Activated CD4-positive, alpha-beta memory T cell treated with anti-CD3 and anti-CD28 coated beads for 36 hours (primary cell): ENCODE measurements at places on chromosomes 3 and 15.

DNA sequence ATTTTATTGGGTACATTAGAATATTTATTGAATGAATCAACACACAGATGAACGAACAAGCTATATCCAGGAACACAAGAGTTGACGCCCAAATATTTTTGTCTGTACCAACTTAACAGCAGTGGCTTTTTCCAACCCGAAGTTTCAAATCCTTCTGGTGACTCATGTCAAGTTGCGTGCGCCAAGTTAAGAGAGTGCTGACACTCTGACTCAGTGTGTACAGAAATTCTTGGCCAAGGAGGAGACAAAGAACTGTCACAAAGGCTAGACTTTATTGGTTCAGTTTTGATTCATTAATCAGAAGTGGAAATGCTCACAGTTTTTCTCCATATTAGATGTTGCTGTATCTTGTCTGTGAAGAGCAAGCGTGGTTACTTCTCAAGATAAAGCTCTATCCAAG, 59.6 kb upstream of the TSC22D2 start:
- DNase-seq: peak; percentile 47

DNA sequence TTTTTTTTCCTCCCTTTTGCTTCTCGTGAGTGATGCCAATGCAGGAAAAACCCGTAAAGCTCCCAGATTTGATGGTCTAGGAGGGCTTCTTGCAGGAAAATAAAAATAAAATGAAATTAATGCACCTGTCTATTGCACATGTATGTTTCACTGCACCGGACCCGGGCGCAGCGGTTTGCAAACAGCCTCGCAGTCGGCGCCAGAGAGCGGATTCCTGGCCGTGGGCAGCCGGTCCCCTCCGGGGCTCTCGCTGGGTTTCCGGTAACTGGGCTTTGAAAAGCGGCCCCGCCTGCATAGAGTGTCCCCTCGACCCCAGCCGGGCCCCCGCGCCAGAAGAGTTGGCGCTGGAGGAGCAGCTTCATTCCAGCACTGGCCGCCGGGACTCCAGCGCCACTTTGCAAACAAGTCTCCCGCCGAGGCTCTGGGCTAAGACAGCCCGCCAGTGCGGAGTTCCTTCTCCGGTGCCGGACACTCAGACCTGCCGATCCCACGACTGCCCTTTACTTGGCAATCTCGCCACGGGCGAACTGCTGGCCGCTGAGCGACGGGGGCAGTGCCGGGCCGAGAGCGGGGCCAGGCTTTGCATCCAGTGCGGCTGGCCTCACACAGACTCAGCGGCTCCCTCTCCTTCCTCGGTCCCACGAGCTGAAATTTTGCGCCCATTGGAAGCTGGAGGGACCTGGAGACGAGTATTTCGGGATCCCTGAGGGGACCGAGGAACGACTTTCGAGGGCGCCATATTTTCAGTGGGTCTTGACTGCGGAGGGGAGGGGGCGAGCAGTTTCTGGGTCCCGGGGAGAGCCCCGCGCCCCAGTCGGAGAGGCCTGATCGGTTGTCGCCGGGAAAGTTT, 225.9 kb upstream of the C2CD4B start:
- peak; percentile 46 for DNase-seq

- DNase-seq: no peak
Measured at GRCh38 chr3:42739401-42740158, 33.5 kb downstream of the CCDC13 start.

DNA sequence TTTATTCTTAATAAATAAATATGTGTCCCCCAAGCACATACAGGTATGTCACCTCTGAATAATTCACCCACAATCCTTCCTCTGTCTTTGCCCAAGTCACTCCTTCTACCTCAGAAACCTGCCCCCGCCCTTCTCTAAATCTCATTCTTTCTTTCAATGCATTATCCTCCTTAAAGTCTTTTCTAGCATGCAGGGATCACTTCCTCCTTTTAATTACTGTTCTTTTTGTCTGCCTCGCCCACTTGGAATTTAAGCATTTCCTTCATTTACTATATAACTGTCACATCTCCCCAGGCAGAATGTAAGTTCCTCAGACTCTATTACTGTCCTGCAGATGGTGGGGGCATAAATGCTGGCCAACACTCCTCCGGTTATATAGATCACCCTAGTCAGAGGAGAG, 7.8 kb downstream of the CCDC80 start:
- no peak for DNase-seq

GRCh38 chr3:57818772-57819171, 62.7 kb downstream of the SLMAP start:
- DNase-seq: no peak

GRCh38 chr3:183301937-183302580, 49.0 kb downstream of the B3GNT5 start:
- DNase-seq: no peak

GRCh38 chr3:5787861-5788488, 600.5 kb downstream of the EDEM1 start:
- no peak for DNase-seq

DNA sequence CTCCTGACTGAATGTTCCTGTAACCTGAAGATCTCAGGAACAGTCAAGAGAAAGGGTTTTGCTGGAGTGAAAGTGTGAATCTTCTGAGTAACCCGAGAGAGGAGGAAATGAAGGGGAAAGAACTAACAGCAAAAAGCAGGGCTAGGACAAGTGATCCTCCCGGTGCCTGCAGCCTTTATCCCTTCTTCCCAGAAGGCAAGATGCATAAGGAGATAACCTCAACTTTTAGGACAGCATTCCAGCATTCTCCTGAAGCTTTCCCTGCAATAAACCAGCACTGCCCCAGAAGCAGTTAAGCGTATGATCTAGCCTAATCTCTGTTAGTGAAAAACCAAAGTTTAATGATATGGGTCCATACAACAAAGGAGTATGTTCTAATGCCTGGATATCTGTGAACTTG, 298.8 kb downstream of the MEX3B start:
- DNase-seq: no peak

GRCh38 chr3:113736548-113737089, 9.4 kb downstream of the NAA50 start:
- peak; percentile 19 for DNase-seq

DNA sequence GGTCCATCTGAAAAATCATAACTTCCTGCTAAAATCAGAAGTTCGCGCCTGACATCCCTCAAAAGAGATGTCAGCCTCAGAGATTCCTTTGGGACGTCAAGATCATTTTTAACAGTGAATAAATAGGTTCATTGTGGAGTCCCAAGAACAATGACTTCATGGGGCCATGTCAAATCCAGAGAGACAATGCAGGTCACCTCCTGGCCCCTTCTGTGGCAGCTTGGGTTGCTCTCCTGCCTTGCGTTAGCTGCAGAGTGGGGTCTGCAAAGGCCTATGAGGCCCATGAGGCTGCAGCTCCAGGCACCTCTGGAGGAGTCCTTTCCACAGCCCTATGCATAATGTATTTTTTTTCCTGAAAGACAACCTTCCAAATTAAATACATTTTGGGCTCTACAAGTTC, 282.3 kb downstream of the ADAMTS17 start:
- DNase-seq: no peak

DNA sequence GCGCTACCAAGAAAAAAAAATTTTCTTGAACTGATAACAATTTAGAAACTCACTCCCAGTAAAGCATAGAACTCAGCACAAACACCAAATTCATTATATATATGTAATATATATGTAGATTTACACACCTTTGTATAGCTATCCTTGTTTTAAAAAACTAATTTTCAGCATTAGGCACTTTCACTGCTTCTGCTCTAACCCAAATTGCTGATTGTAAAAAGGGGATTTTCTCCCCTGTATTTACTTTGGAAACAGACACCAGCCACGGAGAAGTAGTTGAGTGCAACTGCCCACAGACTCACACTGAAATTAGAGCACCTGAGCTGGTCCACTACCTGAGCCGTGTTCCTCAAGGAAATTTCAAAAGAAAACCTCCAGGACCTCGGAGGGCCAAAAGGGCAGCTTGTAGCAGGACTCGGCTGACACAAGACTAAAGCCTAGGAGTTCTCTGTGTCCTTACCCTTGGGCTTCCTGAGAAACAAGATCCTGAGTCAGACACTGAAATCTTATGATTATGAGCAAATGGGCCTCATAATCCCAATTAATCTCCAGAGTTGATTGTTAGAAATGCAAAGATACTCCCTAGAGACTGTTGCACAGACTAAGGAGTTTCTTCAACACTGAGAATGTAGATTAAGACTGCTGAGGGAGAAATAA, 106.0 kb downstream of the TNIK start:
- no peak for DNase-seq

DNA sequence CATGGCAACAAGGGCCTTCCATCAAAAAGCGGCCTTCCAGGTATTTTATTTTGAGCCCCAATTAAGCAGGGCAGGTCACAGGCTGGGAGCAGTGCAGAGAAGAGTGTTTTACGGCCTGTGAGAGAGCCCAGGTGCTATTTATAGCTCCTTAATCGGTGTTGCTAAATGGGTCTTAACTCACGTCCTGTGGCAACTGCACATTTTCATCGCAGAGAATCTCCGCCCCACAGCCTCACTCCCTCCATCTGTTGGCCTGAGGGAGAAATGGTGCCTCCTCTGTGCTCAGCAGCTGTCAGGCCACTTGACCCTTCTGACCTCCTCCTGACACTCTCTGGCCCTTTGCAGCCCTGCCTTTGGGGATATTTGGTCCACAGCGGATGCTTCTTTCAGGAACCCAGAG, 58.6 kb downstream of the SPSB4 start:
- DNase-seq: no peak

DNA sequence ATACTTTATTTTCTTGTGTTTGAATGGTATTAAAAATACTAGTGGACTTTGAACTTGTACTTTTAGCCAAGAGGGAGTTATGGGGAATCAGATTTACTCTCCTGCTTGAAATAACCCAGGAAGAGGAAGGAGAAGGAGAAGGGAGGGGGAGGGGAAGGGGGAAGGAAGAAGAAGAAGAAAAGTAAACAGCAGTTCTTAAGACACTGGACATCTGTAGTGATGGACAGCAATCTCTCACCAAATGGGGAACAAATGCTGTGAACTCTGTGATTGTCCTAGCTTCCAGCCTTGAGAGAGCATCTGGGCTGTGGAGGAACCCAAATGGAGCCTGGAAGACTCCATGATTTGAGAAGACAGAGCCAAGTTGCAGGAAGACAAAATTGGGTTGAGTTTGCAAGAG, 52.0 kb downstream of the VPS8 start:
- DNase-seq: no peak

DNA sequence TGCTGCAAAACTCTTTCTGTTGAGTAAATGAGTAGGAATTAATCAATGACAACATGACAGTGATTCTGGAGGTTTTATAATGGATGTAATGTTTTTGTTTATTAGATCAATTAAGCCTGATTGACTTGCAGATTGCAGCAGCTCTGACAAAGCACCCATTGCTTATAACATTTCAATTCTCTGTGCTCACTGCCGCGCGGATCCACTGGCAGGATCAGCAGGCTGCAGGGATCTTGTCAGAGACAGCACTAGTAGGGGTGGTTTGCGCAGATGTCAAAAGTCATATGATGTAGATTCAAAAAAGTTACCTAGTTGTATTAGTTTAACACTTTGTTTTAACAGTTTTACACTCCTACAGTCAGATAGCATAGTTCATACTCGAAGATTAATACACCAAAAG, 93.4 kb downstream of the MBNL1 start:
- no peak for DNase-seq
